ENCODE measurements at places on chromosomes 3 and 15.

- DNase-seq = no peak
Measured at GRCh38 chr3:187212196-187212545, 14.9 kb downstream of the RTP1 start.

GRCh38 chr15:100880139-100880896, 687 bp downstream of the ALDH1A3 start:
- no peak for DNase-seq

DNA sequence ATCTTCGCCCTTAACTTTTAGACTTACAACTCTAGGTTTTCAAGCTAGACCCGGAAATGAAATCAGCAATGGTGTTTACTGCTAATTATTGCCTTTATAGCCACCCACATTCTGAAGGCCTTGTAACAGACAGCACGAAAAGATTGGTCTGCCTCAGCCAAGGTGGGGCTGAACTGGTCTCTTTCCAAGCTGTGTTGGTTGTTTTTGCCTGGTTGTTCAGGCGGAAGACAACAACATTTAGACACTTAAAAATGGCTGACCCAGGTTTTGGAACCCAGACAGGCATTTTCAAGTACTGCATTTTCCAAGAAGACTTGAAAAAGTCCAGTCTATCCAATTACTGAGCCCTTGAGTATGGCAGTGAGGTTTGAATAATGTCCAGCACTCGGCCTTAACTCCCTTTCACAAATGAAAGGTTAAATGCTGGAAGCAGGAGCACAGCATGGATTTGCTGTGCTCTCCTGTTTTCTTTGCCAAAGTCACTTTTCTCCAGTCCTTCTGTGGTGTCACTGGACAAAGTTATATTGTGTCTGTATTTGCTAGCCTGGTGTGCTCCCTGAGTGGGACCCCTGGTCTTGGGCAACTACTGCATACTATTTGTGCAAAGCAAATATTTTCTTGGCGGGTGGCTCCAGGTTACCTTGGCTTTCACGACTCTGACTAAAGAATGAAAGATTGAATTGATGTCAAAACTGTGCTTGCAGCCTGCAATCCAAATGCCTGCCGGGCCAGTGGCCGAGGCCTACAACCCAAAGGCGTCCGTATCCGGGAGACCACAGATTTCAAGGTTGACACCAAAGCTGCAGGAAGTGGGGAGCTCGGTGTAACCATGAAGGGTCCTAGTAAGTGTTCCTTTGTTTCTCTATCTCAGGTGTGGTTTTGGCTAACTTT, 93.5 kb downstream of the FLNB start:
- peak; percentile 44 for DNase-seq

GRCh38 chr15:50249704-50250103, 15.8 kb downstream of the HDC start:
- DNase-seq = no peak

- no peak for DNase-seq
Measured at GRCh38 chr3:112773864-112774263, 72.8 kb downstream of the CD200R1L start.

DNA sequence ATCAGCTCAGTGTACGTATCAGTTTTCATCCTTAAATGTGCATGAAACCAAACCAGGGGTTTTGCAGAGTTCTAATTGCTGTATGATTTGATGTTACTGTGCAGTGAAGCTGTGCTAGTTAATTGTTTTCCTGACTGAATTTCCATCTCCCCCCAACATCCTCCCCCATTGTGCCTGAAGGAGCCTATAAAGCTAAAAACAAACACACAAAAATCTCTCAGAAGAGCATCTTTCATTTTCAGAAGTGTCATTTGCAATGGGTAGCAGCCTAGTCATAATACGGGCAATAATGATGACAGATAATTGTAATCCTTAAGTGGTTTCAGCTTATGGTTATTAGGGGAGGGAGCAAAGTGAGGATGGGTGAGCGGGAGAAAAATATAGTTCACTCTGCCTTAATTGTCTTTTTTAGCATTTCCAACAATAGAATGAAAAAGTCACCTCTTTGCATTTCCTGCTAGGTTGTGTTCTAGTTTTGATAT, 207.9 kb upstream of the TBL1XR1 start:
- DNase-seq = no peak

DNA sequence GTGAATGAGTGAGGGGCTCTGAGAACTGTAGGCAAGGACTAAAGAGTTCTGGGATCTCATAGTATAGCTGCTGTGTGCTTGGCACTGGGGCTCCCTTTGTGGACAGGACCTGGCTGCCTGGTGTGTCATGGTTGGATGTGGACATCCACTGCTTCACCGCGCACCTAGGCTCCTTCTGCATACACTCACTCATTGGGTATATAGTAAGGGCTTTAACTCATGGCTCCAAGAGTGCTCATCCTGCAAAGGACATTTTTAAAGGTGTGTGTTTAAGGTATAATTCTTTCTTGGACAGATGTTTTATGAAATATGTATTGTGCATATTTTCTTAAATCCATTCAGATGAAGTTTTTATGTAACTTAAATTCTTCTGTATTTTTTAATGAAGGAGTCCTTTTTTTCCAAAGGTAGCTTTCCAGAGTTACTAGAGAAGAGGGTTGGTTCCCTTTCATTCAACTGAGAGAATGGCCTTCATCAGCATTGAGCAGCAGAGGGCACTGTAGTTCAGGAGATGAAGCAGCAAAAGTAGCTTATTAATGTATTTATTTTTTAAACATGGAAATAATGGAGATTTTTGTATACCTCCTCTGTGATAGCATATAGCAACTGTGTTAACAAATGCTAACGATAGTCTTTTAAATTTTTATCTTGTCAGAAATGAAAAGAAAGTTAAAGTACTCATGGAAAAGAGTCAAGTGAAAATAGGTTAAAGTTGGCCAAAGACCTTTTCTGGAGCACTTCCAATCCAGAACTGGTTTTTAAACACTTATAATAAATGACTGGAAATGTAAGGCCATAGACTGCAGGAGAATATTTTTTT, 25.2 kb downstream of the OXNAD1 start:
- DNase-seq = no peak

DNA sequence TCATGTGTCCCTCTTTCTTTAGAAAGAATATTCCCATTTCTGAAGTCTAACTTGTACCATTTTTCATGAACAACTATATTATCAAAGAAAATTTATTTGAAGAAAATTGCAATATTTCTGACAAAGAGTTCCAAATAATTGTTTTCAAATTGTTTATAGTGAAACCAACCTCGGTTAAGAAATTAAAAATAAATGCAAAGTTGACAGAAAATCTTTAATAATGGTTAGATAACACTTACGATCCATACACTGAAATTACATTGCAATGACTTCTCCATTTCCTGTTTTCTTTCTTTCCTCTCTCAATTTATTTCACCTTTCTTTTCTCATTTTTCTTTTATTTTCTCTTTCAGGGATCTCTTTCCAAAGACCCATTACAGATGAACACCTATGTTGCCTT, 125.1 kb downstream of the STAC start:
- DNase-seq = no peak
